ENCODE measurements at places on chromosomes 2 and 18. TPM values are rescaled to one million over a fixed set of nuclear protein-coding genes. Genes with fewer than 3 reads are reported as not detected.

ST8SIA3 gene
- not detected for total RNA-seq

ASB18 gene
- total RNA-seq: not detected

DNA sequence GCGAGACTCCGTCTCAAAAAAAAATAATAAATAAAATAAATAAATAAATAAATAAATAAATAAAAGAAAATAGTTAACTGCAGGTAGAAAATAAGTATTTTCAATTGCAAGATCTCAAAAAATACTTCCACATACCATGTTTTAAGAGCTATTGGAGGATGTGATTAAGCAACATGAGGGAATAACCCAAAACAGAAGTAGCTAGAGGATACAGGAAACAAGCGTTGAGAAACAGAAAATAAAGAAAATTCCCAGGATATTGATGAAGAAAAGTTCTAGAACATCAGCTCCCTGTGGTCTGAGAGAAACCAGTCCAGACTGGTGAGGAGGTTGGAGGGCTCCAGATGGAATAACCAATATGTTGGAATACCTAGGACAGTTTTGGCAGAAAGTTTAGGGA lies 57.3 kb upstream of the RND3 start:
- H3K4me1 ChIP-seq: no peaks in the 10 kb centered on the region
- H3K27ac ChIP-seq: no peak overlapping the region
- H3K4me3 ChIP-seq: no peak overlapping the region
- no peaks in the 10 kb centered on the region for H3K36me3 ChIP-seq
- no peak for DNase-seq

DNA sequence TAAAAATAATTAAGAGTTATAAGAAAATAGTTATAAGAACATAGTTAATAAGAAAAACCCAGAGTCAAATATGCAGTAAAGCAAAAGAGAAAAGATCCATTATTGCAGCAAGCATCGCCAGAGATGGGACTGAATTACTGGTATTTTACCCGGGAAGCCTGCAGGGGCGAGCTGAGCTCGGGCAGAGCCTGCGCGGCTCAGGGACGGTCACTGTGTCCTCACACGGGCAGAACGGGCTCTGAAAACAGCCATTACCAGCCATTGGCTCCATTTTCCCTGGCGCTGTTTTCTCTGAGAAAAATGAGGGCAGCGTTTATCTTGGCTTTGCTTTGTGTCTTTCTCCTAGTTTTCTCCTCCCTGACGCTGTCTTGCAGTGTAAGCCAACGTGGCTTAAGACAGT lies 95.3 kb upstream of the ALKAL2 start:
- no peak overlapping the region for H3K27ac ChIP-seq
- H3K36me3 ChIP-seq: no peaks in the 10 kb centered on the region
- no peak overlapping the region for H3K4me3 ChIP-seq
- no peak for DNase-seq
- no peaks in the 10 kb centered on the region for H3K4me1 ChIP-seq

- no peak overlapping the region for H3K4me3 ChIP-seq
- no peaks in the 10 kb centered on the region for H3K4me1 ChIP-seq
- no peak overlapping the region for H3K27ac ChIP-seq
- no peaks in the 10 kb centered on the region for H3K27me3 ChIP-seq
- H3K36me3 ChIP-seq: no peaks in the 10 kb centered on the region
Observed at GRCh38 chr2:161824226-161824625, 200.0 kb downstream of the SLC4A10 start.

DNA sequence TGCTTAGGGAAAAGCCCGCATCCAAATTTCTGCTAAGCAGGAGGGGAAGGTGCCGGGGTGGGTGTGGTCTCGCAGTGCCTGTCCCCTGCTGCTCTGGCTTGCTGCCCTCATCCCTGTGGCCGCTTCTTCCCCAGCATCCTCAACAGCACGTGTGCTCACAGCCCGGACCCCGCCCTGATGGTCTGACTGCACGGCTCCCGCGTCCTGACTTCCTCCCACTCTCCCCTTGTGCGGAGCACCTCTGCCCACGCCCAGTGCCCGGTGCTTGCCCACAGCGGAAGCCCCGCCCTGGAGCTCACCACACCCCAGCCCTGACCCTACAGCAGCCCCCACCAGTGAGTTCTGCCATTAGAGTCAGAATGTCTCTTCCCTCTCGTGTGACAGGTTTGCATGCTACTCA lies 277.9 kb downstream of the NDUFA10 start:
- no peaks in the 10 kb centered on the region for H3K36me3 ChIP-seq
- H3K27me3 ChIP-seq: no peaks in the 10 kb centered on the region
- no peak overlapping the region for H3K27ac ChIP-seq
- no peak overlapping the region for H3K4me3 ChIP-seq
- no peak for DNase-seq

DNA sequence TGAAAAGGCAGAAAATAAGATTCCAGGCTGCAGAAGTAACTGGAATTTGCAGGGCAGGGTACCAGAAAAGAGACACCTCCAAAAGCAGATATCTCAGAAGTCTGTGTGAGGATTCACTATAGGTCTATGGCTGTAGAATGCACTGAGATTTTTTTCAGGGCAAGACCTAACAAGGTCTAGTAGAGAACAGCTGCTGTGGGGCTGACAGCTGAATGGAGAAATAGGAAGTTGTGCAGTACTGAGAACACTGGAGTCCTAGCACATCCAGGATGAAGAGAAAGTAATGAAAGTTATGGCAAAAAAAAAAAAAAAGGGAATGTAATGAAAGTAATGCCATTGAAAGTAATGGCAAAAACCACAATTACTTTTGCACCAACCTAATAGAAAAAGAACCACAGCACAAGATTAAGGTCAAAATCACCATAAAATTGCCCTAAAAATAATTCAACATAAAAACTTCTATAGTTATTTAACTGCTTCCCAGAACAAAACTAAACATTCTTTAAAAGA lies 57.3 kb downstream of the CPO start:
- no peaks in the 10 kb centered on the region for H3K36me3 ChIP-seq
- no peak overlapping the region for H3K4me3 ChIP-seq
- no peaks in the 10 kb centered on the region for H3K4me1 ChIP-seq
- no peak overlapping the region for H3K27ac ChIP-seq

- no peak overlapping the region for H3K27ac ChIP-seq
- no peaks in the 10 kb centered on the region for H3K4me1 ChIP-seq
- H3K4me3 ChIP-seq: no peak overlapping the region
- H3K27me3 ChIP-seq: peaks cover 4% of the 10 kb centered on the region
- DNase-seq: no peak
- no peaks in the 10 kb centered on the region for H3K36me3 ChIP-seq
Observed at GRCh38 chr2:70381235-70381634, 79.4 kb upstream of the FAM136A start.

- H3K4me1 ChIP-seq: no peaks in the 10 kb centered on the region
- no peak for DNase-seq
- H3K27ac ChIP-seq: no peak overlapping the region
- H3K4me3 ChIP-seq: no peak overlapping the region
- H3K27me3 ChIP-seq: no peaks in the 10 kb centered on the region
- no peaks in the 10 kb centered on the region for H3K36me3 ChIP-seq
Observed at GRCh38 chr2:208608122-208608835, 201.7 kb downstream of the PTH2R start.
